ENCODE measurements at places on chromosomes 6 and 20. TPM values are rescaled to one million over a fixed set of nuclear protein-coding genes. Genes with fewer than 3 reads are reported as not detected.

The ISM1 gene
- 4.3 TPM for polyA plus RNA-seq

The PRDM13 gene
- not detected for polyA plus RNA-seq

The TRIM10 gene
- polyA plus RNA-seq = 0.27 TPM

The CASS4 gene
- polyA plus RNA-seq = 3.6 TPM

All from left kidney (tissue), 8 donors.